ENCODE measurements at places on chromosomes 11 and 22.

DNA sequence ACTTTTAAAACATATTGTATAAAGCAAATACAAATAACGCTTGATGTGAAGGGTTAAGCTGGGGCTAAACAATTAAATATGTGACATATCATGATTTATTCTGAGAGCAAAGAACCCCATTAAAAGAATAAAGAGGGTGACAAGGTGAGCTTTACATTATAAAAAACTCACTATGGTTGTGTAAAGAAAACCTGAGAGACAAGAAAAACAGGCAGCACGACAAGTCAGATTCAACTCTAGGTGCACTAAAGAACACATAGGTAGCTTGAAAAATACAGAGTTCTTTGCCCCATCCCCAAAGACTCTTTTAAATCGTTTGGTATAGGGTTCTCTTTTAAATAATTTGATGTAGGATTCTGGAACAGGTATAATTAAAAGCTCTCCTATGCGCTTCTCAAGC is 63.5 kb downstream of the LUZP2 start:
- DNase-seq = no peak
- no peak overlapping the region for H3K27ac ChIP-seq

DNA sequence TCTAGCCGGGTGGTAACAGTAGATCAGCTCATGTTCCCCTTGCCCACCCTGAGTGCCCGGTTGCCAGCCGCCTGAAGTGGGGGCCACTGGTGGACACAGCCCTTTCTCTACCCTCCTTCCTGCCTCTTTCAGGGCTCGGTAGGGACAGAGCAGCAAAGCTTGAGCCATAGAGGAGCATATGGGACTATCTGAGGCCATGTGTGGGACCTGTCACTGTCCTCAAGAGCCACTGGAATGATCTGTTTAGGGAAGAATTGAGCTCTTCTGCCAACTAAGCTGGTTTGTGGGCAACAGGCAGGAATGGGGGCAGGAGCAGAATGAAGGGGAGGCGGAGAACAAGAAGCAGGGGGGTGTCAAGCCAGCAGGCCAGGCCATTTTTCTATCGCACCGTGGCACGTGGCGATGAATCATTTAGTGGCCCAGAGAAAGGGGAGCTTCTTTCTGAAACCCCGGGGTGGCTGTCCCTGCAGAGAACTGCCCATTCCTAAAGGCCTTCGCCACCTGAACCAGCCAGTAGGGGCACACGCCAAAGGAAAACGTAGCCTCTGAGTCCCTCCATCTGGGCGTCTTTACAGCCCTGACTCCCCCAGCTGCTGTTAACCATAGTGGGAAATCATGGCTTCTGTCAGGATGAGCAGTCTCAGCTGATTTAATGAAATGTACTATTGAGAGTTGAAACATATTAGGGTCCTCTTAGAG is 8.8 kb downstream of the ASPHD2 start:
- DNase-seq = no peak
- H3K27ac ChIP-seq = no peak overlapping the region
- H3K4me3 ChIP-seq = no peak overlapping the region

GRCh38 chr22:46029574-46030200 is 52.7 kb upstream of the WNT7B start:
- no peak for DNase-seq
- no peak overlapping the region for H3K4me3 ChIP-seq
- no peak overlapping the region for H3K27ac ChIP-seq
- no peaks in the 10 kb centered on the region for H3K4me1 ChIP-seq

- no peak for DNase-seq
- H3K27me3 ChIP-seq = no peaks in the 10 kb centered on the region
- no peak overlapping the region for H3K27ac ChIP-seq
- no peaks in the 10 kb centered on the region for H3K4me1 ChIP-seq
- no peak overlapping the region for H3K4me3 ChIP-seq
Measured at GRCh38 chr11:131800452-131800851, 430.0 kb downstream of the NTM start.

DNA sequence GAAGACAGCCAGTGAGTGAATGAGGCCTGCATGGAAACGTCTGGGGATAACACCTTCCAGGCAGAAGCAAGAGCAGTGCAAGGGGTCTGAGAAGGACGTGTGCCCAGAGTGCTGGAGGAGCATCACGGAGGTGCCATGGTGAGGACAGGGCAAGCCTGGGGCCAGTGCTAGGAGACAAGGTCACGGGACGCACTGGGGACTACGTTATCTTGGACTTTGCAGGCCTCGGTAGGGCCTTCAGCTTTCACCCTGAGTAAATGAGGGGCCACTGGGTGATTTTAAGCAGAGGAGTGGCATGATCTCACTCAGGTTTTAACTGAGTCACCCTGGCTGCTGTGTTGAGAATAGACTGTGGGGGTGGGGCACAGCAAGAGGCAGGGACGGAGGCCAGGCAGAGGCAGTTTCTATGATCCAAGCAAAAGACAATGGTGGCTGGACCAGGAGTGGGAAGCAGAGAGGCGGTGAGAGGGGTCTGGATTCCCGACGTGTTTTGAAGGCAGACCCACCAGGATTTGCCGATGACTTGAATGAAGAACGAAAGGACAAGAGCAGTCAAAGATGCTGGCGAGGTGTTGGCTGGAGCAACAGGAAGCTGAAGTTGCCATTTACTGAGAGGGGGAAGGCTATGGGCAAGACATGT is 102.7 kb upstream of the PARVA start:
- H3K27ac ChIP-seq = no peak overlapping the region
- DNase-seq = no peak
- no peaks in the 10 kb centered on the region for H3K36me3 ChIP-seq
- H3K27me3 ChIP-seq = no peaks in the 10 kb centered on the region

DNA sequence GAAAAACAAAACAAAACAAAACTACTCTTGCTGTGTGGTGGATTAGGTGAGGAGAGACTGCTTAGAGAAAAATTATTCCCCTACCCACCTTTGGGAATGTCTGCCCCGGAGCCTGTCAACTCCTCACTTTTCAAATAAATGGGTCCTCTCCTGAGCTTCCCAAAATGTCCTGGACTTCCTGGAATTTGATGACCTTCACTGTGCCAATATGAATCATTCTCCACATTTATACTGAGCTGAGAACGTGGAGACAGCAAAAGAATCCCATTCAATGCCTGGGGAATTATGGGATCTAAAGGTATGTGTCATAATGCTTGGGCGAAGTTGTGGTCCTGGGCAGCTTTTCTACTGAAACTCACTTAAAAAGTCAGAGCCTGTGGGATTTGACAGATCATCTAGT is 136.8 kb downstream of the KIF18A start:
- H3K27ac ChIP-seq = no peak overlapping the region
- no peaks in the 10 kb centered on the region for H3K27me3 ChIP-seq
- DNase-seq = no peak
- no peaks in the 10 kb centered on the region for H3K4me1 ChIP-seq

DNA sequence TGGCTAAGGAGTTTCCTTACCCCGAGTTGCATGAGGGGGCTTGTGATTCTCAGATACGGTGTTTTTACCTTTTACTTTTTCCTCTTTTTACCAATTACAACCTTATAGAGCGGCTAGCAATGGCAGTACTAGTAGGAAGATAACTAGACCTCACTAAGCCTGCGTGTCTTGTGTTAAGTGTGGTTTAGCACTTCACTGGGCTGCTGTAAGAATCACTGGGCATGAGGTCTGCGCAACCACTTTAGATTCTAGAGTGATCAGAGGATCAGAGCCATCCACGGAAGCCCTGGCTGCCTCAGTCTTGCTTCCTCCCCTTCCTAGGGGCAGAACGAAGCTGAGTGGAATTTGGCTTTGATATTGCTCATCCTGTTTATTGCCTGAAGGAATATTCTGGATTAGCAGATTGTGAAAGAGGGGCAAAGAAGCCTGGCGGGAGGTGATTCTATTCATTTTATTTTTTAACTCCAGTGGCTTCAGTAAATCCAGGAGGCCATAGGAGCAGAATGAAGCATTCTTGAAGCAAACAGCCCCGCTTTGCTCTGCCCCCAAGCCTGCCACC is 88.5 kb downstream of the GRAMD1B start:
- H3K4me1 ChIP-seq = no peaks in the 10 kb centered on the region
- H3K4me3 ChIP-seq = no peak overlapping the region
- DNase-seq = no peak
- H3K36me3 ChIP-seq = no peaks in the 10 kb centered on the region
- no peaks in the 10 kb centered on the region for H3K27me3 ChIP-seq

DNA sequence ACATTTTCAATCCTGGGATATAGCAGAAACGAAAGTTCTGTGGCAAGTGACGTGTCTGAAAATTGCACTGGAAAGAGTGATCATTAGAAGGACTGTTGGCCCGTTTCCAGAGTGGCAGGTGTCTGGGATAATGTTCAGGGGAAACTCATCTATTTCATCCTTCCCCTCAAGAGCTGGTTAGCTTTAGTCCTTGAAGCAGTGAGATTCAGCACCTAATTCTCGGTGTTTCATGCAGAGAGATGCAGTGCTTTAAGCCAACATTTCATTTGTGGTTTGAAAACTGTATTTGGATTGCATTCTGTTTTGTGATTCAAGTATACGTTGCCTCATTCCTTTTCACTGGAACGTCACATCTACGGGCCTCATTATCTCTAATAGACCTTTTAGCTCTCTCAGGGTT is 205.0 kb upstream of the RAG2 start:
- DNase-seq = no peak
- no peaks in the 10 kb centered on the region for H3K36me3 ChIP-seq
- no peak overlapping the region for H3K27ac ChIP-seq
- H3K4me1 ChIP-seq = no peaks in the 10 kb centered on the region
- H3K4me3 ChIP-seq = no peak overlapping the region

- no peaks in the 10 kb centered on the region for H3K27me3 ChIP-seq
- no peak overlapping the region for H3K27ac ChIP-seq
- no peak overlapping the region for H3K4me3 ChIP-seq
Measured at GRCh38 chr11:116782728-116783127, 5.1 kb downstream of the ZPR1 start.

DNA sequence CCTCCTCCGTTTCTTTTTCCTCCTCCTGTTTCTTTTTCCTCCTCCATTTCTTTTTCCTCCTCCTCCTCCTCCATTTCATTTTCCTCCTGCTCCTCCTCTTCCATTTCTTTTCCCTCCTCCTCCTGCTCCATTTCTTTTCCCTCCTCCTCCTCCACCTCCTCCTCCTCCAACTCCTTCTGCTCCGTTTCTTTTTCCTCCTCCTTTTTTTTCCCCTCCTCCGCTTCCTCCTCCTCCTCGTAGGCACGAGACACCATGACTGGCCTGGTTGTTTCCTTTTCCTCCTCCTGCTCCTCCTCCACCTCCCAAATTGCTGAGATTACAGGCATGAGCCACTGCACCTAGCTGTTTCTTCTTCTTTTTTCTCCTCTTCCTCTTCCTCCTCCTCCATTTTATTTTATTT is 25.6 kb upstream of the DRICH1 start:
- H3K27me3 ChIP-seq = no peaks in the 10 kb centered on the region
- no peak overlapping the region for H3K27ac ChIP-seq
- no peak for DNase-seq
- H3K4me3 ChIP-seq = no peak overlapping the region
- H3K36me3 ChIP-seq = peaks cover 14% of the 10 kb centered on the region
- no peaks in the 10 kb centered on the region for H3K4me1 ChIP-seq

- H3K4me1 ChIP-seq = no peaks in the 10 kb centered on the region
- no peak overlapping the region for H3K27ac ChIP-seq
- no peaks in the 10 kb centered on the region for H3K36me3 ChIP-seq
- H3K4me3 ChIP-seq = no peak overlapping the region
- DNase-seq = no peak
Measured at GRCh38 chr22:32103658-32104315, 55.3 kb downstream of the C22orf42 start.

DNA sequence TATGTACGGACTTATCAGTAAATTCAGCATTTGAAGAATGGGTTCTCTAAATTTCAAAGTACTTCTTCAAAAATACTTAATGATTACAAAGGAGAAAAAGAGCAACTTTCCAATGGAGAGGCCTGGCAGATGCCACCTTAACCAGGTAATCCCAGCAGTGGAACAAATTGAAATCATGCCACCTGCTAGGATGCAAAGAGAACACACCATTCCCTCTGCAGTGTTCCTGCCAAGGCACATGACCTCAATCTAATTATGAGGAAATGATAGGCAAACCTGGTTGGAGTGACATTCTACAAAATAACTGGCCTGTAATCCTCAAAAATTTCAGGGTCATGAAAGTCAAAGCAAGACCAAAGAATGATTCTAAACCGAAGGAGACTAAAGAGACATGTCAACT is 21.5 kb downstream of the TNRC6B start:
- H3K27ac ChIP-seq = no peak overlapping the region
- H3K4me1 ChIP-seq = peaks cover 52% of the 10 kb centered on the region
- no peak overlapping the region for H3K4me3 ChIP-seq
- H3K36me3 ChIP-seq = no peaks in the 10 kb centered on the region
- no peaks in the 10 kb centered on the region for H3K27me3 ChIP-seq

GRCh38 chr22:25878933-25879332 is 136.9 kb downstream of the MYO18B start:
- DNase-seq = no peak
- no peaks in the 10 kb centered on the region for H3K4me1 ChIP-seq
- H3K4me3 ChIP-seq = no peak overlapping the region
- H3K36me3 ChIP-seq = peaks cover 31% of the 10 kb centered on the region
- H3K27me3 ChIP-seq = no peaks in the 10 kb centered on the region

DNA sequence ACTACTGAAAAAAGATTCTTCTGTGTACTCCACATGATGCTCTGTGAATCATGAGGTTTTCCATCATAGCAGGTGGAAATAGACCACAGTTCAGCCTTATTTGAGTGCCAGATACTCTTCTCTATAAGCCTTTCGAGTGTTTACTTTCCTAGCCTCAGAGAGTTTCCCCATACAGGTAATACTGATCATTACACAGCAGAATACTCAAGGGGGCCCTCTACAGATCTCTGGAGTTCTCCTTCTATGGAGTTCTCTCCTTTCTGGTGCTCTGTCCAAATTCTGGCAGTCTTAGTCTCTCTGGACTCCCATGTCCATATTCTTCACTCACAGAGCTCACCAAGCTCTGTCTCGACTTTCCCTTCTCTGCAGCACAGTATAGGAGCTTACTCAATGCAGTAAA is 175.7 kb upstream of the CARD18 start:
- no peak for DNase-seq
- no peak overlapping the region for H3K27ac ChIP-seq
- no peaks in the 10 kb centered on the region for H3K27me3 ChIP-seq
- H3K4me1 ChIP-seq = no peaks in the 10 kb centered on the region
- H3K36me3 ChIP-seq = no peaks in the 10 kb centered on the region
